ENCODE measurements at places on chromosomes 4 and X. TPM values are rescaled to one million over a fixed set of nuclear protein-coding genes. Genes with fewer than 3 reads are reported as not detected.

DNA sequence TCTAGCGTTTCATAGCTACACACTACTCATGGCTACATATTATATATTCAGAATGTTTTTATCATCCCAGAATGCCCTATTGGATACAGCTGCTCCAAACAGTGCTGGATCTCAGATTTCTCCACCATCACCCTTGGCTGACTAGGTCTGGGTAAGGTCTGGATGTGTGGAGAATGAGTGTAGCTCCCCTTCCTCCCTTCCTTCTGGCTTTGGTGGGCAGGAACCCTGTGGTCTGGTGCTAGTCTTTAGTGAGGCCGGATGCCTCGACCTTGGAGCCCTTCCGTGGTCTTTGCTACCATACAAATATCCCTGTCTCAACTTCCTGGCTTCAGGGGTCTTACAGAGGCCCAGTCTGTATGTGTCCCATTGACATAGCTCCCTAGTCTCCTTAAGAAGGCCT is 52.1 kb upstream of the KDR start:
- DNase-seq = no peak

GRCh38 chrX:136906921-136907510 is 26.5 kb upstream of the RBMX start:
- no peak for DNase-seq

- no peak for DNase-seq
These were observed 113.9 kb upstream of the SORBS2 start for GRCh38 chr4:185925910-185926360.

DNA sequence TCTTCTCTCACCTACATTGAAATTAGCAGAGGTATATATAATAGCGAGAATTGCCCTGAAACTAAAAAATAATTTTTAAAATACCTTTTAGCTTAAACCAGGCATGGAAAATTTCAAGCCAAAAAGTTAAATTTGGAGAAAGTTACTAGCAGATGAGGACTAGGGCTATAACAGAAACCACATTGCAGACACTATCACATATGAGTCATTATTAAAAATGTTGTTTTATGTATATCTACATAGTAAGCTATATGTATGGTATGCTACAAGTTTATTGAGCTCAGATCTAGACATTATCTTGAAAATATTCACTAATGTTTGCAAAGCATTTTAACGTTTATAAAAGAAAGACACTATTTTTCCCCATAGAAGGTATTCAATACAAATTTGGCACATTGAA is 147.8 kb downstream of the PAPSS1 start:
- no peak for DNase-seq

GRCh38 chrX:54529151-54529550 is 868 bp upstream of the GNL3L start:
- no peak for DNase-seq

GRCh38 chrX:24232796-24233195 is 81.1 kb downstream of the SUPT20HL2 start:
- no peak for DNase-seq

DNA sequence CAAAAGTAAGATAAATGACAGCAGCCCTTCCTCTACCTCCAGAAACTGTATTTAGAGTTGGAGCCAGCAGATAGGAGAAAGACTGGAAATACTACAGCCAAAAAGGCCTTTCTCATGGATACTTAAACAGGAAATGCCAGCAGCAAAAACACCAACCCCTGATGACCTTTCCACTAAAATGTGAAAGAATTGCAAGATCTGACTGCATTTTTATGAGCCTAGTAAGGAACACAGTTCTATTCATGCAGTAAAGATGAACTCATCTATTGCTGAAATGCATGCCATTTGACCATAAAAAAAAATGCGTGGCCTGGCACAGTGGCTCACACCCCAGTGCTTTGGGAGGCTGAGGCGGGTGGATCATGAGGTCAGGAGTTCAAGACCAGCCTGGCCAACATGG is 19.9 kb downstream of the ABCG2 start:
- no peak for DNase-seq

- DNase-seq = no peak
These were observed 205.3 kb upstream of the JADE1 start for GRCh38 chr4:128604204-128604603.

DNA sequence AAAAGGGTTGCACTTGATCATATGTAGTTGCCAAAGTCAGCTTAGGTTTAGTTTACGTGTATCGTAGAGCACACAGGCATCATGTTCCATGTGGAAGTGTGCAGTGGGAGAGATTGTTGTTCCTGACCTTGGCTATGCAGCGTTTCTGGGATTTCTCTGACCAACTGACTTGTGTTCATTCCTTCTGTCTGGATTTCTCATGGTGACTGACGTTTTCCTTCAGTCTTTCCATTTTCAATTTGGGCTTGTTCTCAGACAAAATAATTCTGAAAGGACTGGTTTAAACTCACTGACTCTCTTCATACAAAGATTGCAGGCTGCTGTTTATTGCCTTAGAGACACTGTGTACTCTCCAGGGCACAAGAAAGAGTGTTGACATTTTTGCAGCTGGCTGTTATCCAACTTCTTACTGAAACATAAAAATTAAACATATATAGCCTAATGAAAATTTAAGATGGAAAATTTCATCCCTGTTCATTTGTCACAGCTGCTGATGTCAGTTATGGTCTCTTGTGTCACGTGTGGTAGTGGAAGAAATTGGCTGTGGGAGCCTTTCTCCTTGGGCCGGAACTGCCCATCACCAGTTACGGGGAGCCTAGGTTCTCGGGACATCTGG is 95.4 kb downstream of the TNIP2 start:
- DNase-seq = no peak

GRCh38 chr4:172061204-172061603 is 248.0 kb downstream of the GALNTL6 start:
- DNase-seq = no peak

DNA sequence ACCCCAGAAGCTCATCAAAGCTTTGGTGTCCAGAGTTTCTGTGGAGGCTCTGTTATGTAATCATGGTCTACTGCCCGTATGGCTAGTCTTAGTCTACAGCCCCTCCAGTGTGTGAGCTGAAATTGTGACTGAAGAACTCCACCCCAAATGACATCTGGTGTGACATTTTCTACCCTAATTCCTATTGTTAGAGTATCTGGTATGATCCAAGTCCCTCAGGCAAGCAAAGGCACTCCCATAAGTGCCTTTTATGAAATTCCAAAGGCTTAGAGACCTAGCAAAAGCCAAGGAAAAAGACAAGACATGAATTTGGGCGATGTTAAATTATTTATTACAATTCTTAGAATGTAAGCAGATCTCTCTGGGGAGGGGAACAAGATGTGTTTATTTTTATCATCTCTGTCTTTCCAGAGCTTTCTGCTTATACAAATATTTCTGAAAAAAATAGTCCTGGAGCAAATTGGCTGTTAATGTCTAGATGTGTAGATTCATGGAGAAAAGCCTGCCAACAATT is 417.4 kb downstream of the CCSER1 start:
- DNase-seq = no peak

SPATA18 gene
- polyA plus RNA-seq = 0.52 TPM

NRK gene
- polyA plus RNA-seq = 0.14 TPM

PPM1K gene
- polyA plus RNA-seq = 48.3 TPM

CSN3 gene
- not detected for polyA plus RNA-seq

All from right cardiac atrium (tissue), 5 donors.